Ovary (tissue), 10 donors: ENCODE measurements at places on chromosomes 1 and 21. TPM values are rescaled to one million over a fixed set of nuclear protein-coding genes. Genes with fewer than 3 reads are reported as not detected.

CNKSR1 gene
- 6.6 TPM for total RNA-seq

LCE2A gene
- total RNA-seq = not detected

DNA sequence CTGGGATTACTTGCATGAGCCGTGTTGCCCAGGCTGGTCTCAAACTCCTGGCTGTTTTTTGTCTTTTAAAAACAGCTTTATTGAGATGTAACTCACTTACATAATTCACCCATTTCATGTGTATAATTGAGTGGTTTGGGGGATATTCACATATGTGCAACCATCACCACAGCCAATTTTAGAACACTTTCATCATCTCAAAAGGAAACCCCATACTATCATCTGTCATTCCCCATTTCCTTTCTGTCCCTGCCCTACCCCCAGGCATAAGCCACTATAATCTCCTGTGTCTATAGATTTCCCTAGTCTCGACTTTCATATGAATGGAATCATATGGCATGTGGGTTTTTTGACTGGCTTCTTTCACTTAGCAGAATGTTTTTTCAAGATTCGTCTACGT is 43.3 kb downstream of the GPR137B start:
- H3K36me3 ChIP-seq = no peaks in the 10 kb centered on the region
- H3K4me1 ChIP-seq = no peaks in the 10 kb centered on the region
- no peak overlapping the region for H3K4me3 ChIP-seq

GRCh38 chr1:31936981-31937299 is 1.2 kb downstream of the PTP4A2 start:
- peak overlapping the region; percentile 76 for H3K27ac ChIP-seq
- H3K36me3 ChIP-seq = no peaks in the 10 kb centered on the region
- peak overlapping the region; percentile 77 for H3K4me3 ChIP-seq
- DNase-seq = no peak

DNA sequence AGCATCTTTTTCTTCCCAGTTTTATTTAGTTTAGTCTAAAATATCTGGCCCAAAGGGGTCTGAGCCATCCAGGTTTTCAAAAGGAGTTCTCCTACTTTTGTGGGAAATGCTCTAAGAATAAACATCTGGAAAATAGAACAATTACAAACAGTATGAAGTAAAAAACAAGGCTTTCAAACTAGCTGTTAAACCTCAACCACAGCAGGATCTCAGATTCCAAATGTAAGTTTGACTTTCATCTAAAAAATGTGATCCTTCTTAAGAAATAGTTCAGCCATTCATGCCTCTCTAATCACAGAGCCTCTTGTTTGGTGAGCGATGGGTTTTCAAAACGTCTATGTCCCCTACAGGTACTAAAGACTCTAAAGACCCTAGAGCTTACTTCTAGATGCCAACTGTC is 413.5 kb downstream of the DUSP10 start:
- H3K36me3 ChIP-seq = no peaks in the 10 kb centered on the region
- no peak overlapping the region for H3K4me3 ChIP-seq
- no peaks in the 10 kb centered on the region for H3K27me3 ChIP-seq
- no peak overlapping the region for H3K27ac ChIP-seq

GRCh38 chr1:153506831-153507413 is 28.9 kb downstream of the S100A6 start:
- no peaks in the 10 kb centered on the region for H3K27me3 ChIP-seq
- no peaks in the 10 kb centered on the region for H3K36me3 ChIP-seq
- peaks cover 20% of the 10 kb centered on the region for H3K4me1 ChIP-seq
- peak; percentile 95 for DNase-seq

GRCh38 chr1:168671782-168672181 is 57.2 kb downstream of the DPT start:
- H3K4me1 ChIP-seq = no peaks in the 10 kb centered on the region
- H3K4me3 ChIP-seq = no peak overlapping the region
- H3K27me3 ChIP-seq = no peaks in the 10 kb centered on the region
- H3K36me3 ChIP-seq = no peaks in the 10 kb centered on the region
- H3K27ac ChIP-seq = no peak overlapping the region

SLC44A5 gene
- 2.2 TPM for total RNA-seq

LYPD8 gene
- not detected for total RNA-seq

GRCh38 chr21:45482899-45483821 is 59.1 kb downstream of the SLC19A1 start:
- DNase-seq = no peak
- no peak overlapping the region for H3K27ac ChIP-seq
- no peak overlapping the region for H3K4me3 ChIP-seq
- no peaks in the 10 kb centered on the region for H3K27me3 ChIP-seq

- H3K4me3 ChIP-seq = no peak overlapping the region
- no peak overlapping the region for H3K27ac ChIP-seq
- peaks cover 4% of the 10 kb centered on the region for H3K4me1 ChIP-seq
- no peak for DNase-seq
Observed at GRCh38 chr1:86773341-86774288, 69.2 kb downstream of the SH3GLB1 start.

LCE1B gene
- total RNA-seq = not detected

PHACTR4 gene
- total RNA-seq = 29.2 TPM

CNTN2 gene
- 0.13 TPM for total RNA-seq

- peak; percentile 57 for DNase-seq
- no peak overlapping the region for H3K27ac ChIP-seq
- H3K4me1 ChIP-seq = no peaks in the 10 kb centered on the region
Observed at GRCh38 chr1:101288491-101288944, 51.7 kb downstream of the S1PR1 start.

- DNase-seq = no peak
- no peaks in the 10 kb centered on the region for H3K36me3 ChIP-seq
- H3K4me3 ChIP-seq = no peak overlapping the region
Observed at GRCh38 chr1:116679091-116679827, 11.7 kb upstream of the IGSF3 start.

PSRC1 gene
- total RNA-seq = 4.5 TPM

DNA sequence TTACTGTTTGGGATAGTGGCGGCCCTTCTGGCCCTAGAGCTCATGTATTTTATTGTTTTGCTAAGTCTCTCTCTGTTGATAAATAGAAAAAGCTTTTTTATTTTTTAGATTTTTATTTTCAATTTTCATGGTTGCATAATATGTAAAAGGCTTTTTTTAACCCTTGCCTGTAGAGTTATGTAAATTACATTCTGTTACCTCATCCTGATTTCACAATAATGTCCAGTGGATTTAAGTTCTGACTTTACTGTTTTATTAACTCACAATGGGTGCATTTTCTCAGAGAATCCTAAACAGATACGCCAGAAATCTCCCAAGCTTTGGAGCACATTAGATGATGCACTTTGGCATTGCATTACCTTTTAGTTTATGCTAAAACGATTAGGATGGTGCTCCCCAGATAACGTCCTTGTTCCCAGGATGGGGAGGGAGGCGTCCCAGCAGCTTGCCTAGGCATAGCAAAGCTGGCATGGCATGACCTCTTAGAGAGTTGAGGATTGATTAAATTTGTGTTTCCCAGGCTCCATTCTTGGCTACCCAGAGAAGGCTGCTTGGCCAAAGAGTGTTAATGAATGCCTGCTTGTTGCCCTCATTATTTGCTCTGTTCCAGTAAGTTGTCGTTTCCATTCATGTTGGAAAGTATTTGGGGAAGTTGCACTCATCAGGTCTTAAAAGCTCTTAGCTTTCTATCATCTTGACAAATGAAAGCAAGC is 17.1 kb downstream of the UTP25 start:
- no peaks in the 10 kb centered on the region for H3K4me1 ChIP-seq
- H3K4me3 ChIP-seq = no peak overlapping the region
- DNase-seq = no peak
- H3K27me3 ChIP-seq = no peaks in the 10 kb centered on the region
- no peaks in the 10 kb centered on the region for H3K36me3 ChIP-seq
- no peak overlapping the region for H3K27ac ChIP-seq

- peaks cover 3% of the 10 kb centered on the region for H3K4me1 ChIP-seq
- peak; percentile 85 for DNase-seq
- no peaks in the 10 kb centered on the region for H3K36me3 ChIP-seq
- no peaks in the 10 kb centered on the region for H3K27me3 ChIP-seq
Observed at GRCh38 chr1:234599617-234600417, 10.2 kb downstream of the IRF2BP2 start.

DNA sequence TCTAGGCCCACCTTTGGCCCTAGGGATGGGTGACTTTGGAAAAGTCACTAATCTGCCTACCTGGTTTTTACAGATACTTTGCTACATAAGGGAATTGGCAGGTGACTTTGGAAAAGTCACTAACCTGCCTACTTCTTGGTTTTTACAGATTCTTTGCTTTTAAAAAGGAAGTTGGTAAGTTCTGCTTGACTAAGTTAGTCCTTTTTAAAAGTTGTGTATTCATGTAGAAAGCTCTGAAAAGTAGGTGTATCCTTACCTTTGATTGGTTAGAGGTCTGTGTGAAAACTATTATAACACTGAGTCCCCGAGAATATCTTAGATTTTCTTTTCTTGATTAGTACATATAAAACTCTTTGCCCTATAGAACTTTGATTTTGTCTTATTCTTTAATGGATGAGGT is 12.4 kb downstream of the ATF6 start:
- no peaks in the 10 kb centered on the region for H3K27me3 ChIP-seq
- DNase-seq = no peak
- H3K4me3 ChIP-seq = no peak overlapping the region
- no peaks in the 10 kb centered on the region for H3K4me1 ChIP-seq

RGS16 gene
- 1.1 TPM for total RNA-seq

PTPRF gene
- 95.5 TPM for total RNA-seq

DNA sequence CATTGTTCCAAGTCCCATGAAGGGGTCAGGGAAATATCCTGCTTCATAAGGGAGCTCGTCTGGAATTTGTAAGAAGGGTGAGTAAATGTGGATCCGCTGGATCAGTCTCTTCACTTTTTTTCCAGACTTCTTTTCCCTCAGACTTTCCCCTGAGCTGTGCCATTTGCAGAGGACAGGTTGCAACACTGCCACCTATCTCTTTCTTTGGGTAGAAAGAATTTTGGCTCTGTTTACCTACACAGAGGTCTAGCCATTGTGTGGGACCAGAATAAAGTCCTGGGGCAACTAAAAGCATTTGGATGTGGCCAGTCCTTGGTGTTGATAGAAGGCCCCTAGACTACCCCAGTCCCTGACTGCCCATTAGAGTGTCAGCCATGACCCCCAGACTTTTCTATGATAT is 1146.7 kb upstream of the PRMT6 start:
- H3K4me3 ChIP-seq = no peak overlapping the region
- no peaks in the 10 kb centered on the region for H3K4me1 ChIP-seq
- no peak for DNase-seq

DNA sequence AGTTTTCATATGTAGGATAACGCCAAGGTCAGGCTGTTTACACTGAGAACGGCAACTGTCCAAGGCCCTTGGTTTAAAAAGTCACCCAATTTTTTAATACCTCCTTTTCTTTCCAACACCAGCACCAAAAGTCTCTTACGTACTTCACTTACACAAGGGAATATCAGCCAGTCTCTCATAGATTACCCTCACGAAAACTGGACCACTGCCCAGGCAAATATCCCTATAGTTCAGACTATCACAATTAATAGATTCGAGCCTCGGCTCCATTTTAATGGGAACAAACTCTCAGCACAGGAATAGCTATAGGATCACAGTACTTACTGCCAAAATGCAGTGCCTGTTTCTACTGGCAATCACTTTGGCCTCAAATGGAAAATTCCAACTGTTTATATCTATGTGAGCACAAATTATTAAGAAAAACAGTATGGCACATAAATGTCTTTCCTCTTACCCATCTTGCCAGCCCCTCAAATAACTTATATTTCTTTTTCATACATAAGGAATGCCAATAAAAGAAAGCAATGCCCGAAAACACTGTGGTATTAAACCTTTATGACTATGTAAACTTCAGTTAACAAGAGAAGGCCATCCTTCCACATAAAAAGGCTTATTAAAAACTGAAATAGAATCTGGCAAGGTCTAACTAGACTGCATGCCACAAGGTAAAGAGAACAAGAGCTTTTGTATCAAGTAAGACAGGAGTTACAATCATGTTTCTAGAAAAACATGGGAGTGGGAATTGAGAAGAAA is 97.8 kb downstream of the SLC45A1 start:
- H3K36me3 ChIP-seq = no peaks in the 10 kb centered on the region
- no peak for DNase-seq
- H3K27ac ChIP-seq = no peak overlapping the region
- H3K4me1 ChIP-seq = peaks cover 35% of the 10 kb centered on the region
- H3K4me3 ChIP-seq = no peak overlapping the region

TFAP2E gene
- total RNA-seq = 0.24 TPM

GRCh38 chr21:34702341-34703170 is 33.8 kb downstream of the CLIC6 start:
- H3K4me3 ChIP-seq = no peak overlapping the region
- no peaks in the 10 kb centered on the region for H3K36me3 ChIP-seq
- no peaks in the 10 kb centered on the region for H3K27me3 ChIP-seq
- no peak overlapping the region for H3K27ac ChIP-seq
- peaks cover 2% of the 10 kb centered on the region for H3K4me1 ChIP-seq

C1orf53 gene
- 1.9 TPM for total RNA-seq

CFAP126 gene
- not detected for total RNA-seq

DNA sequence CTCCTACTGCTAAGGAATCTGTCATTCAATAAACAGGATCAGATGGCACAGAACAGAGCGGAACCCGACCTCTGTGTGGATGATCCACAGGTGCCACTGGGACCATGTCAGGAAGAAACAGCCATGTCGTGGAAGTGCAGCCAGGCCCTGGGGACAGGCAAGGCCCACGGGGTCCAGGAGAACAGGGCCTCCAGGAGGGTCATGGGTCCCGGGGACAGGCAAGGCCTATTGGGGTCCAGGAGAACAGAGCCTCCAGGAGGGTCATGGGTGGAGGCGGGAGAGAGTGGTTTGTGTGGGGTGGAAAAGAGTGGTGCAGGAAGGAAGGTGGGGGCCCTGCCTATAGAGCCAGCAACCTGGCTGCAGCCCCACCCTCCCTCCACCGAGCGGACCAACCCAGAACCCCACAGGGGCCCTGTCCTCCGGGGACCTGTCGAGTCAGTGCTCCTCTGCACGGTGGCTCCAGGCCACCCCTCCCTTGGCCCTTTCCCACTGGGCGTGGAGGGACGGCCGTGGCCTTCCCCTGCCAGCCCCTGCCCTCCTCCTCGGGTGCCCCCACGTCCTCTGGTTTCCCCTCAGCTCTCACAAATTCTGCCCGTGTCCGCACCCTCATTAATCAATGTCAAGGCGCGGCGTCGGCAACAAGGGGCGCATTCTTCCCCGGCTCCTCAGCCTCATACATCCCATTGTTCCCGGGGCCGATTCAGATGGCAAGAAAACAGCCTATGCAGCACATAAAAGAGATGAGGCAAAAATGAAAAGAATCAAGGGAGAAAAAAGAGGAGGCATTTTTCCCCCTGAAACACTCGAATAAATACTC is 146.4 kb downstream of the PRDM16 start:
- H3K27ac ChIP-seq = no peak overlapping the region
- no peak overlapping the region for H3K4me3 ChIP-seq
- H3K4me1 ChIP-seq = peaks cover 7% of the 10 kb centered on the region
- H3K27me3 ChIP-seq = no peaks in the 10 kb centered on the region
- H3K36me3 ChIP-seq = no peaks in the 10 kb centered on the region
- no peak for DNase-seq

INTS3 gene
- total RNA-seq = 56.2 TPM
